ENCODE measurements at places on chromosomes 6 and 20. TPM values are rescaled to one million over a fixed set of nuclear protein-coding genes. Genes with fewer than 3 reads are reported as not detected.

LY6G6D gene
- total RNA-seq, result not detected

TAGAP gene
- total RNA-seq, result 8.0 TPM

RIPOR3 gene
- total RNA-seq, result 26.3 TPM

PPP1R3G gene
- total RNA-seq, result 1.7 TPM

BTBD9 gene
- total RNA-seq, result 22.4 TPM

- DNase-seq, result no peak
Observed at GRCh38 chr6:44415873-44416502, 28.5 kb downstream of the CDC5L start.

DNA sequence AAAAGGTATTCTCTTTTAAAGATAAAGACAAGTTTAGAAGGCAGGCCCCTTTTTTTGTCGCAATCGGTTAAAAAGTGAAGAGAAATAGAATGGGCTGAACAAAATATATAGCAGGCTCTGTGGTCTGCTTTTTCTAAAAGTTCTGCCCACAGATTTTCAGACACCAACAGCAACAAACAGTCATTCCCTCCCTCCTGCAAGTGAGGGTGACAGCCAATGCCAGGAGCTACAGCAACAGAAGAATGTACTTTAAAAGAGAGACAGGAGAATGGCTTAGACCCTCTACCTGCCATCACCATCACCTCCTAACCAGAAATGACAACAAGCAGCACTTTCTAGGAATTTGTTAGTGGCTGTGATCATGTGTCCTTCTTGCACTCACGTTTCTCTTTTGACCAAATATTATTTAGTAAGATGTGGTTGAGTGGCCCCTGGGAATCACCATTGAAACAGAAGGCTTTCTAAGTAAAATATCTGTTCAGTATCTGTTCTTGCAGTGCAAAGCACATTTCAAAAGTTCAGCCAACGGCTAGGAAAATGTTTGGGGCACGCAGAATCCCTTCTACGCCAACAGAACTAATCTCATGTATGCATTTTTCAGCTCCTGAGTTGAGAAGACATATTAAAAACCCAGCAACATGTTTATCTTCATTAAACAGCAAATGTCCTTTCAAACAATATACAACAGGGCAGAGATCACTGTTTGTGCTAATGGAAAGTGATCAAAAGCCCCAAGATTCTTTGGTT, 248.5 kb downstream of the ATXN1 start:
- no peak for DNase-seq

GRCh38 chr20:63957690-63958441, 1.6 kb upstream of the UCKL1 start:
- no peak for DNase-seq

DNA sequence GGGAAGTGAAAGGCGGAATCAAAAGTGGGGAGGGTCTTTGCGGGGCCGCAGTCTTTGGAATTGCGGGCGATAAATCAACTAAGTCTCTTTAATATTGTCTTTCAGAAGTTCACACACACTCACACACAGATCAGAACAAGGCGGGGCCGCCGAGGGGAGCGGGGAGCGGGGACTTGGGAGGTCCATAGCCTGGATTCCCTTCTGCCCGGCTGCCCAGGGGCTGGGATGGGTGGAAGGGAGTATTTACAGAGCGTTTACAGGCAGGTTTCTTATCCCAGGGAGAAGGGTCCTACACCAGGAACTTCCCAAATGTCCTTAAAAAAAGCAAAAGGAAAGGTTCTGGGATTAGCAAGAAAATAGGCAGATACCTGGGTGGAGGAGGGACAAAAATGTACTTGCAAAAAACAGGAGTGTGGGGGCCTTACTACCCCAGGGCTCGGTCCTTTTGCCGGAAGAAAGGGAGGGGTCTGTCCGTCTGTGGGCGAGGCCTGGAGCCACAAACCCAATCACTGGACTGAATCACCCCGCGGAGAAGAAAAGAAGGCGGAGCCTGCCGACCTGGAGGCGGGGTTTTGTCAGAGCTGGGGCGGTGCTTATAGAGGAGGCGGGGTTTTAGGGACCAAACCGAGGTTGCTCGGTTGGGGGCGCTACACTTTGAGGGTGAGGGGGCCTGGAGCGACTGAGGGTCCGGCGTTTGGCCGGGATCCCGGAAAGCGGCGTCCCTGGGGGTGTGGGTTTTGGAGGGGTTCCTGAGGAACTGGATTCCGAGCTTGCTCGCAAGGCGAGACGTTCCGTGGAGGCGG, 3.2 kb downstream of the PRRT1 start:
- peak; percentile 87 for DNase-seq

DNA sequence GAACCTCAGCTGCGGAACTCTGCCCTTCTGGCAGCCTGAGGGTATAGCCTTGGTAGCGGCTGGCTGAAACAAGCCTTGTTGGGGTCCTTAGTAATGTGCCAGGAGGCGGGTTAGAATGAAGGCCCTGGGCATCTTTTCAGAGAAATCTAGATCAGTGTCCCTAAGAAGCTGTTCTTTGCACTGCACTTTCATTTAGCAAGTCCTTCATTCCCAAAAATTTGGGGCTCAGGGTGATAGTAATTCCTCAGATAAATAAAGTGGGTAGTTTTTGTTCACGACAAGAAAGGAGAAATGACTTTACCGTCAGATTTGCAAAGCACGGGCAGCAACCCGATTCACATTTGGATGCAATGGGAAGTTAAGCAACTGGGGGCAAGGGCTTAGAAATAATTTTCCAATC, 3.2 kb downstream of the INSM1 start:
- no peak for DNase-seq

DNA sequence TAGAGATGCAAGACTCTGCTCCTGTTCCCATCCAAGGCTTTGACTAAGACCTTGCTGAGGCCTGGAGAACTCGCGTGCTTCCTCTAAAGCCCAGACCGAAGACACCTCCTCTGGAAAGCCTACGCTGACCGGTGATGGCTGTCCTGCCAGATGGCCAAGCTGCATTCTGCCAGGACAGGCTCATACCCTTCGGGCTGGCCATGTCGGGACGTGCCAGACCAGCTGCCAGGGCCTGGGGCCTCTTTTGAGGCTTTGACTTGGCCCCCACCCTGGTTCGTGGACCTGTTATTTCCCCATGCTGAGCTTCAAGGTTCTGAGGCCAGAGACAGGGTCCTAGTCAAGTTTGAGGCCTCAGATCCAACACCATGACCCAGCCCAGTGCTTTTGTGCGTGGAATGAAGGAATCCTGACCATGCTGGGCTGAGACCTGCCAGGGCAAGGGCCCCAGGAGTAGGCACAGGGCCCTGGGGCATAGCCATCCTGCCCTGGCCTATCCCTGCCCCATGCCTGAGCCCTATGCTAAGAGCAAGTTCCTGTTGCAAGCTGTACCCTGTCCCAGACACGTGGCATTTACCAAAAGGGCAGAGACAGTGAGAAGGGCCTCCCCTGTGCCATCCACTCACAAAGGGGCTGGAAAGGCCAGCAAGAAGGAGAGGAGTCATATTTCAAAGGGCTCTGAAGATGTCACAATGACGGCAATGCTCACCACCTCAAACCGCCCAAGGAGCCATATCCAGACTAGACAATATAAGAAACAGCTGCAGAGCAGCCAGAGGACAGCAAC, 42.8 kb downstream of the MRPL14 start:
- no peak for DNase-seq

DNA sequence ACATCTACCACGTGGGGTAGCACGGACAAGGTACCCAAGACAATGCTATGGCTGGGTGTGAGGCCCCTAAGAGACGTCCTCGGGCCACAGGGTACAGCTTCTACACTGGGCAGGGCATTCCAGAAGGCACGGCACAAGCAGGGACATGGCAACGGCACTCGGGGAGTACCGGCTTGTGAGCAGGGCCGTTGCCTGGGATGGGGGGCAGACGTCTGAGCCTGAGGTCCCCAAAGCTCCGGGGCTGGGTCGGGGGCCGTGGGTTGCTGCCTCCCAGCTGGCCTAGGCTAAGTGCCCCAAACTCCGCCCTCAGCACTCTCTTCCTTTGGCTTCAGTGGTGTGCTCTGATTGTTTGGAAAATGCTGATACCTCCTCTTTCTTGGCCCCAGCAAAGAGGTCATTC, 110.6 kb downstream of the SULF2 start:
- no peak for DNase-seq

GRCh38 chr6:82362878-82363427, 664 bp upstream of the TPBG start:
- DNase-seq, result no peak

DNA sequence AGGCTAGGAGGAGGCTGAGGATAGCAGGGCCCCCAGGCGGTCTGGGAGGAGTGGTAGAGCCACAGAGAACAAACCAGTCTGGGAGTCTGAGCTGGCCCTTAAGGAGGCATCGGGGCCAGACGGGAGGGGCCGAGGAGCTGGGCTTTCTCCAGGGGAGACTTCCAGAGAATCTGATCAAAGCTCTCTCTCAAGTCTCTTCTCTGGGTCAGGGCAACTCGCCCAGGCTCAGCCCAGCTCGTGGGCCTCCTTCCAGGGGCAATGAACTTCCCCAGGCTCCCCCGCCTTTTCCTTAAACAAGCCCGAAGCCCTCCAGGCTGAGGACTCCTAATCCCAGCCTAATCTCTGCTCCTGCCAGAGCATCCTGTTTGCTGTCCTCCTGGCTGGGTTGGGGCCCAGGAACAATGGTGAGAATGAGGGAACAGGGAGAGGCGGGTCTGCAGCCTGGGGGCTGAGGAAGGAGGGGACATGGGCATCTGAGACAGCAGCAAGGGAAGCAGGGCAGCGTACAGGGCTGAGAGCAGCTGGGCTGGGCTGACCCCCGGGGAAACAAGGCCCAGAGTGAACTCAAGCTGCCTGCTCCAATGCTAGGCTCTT, 173.6 kb downstream of the ANKRD60 start:
- peak; percentile 69 for DNase-seq

Data from sciatic nerve (tissue), 2 donors.